Nephron progenitor cell (in vitro differentiated cells): ENCODE measurements at places on chromosomes 2 and 18.

- no peak for DNase-seq
These were observed 121.0 kb downstream of the SPOPL start for GRCh38 chr2:138622613-138623012.

DNA sequence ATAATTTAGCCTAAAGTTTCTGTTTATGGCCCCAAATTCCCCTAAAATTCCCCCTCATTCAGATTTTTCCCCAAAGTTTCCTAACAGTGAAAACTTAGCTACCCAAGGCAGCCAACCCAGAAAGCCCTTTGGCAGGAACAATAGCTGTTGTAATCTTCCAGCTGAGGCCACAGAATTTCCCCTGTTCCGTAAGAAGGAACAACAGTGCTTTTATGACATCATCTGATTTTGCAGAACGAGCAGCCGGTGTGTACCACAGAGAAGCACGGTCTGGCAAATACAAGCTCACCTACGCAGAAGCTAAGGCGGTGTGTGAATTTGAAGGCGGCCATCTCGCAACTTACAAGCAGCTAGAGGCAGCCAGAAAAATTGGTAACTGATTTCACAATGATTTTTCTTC lies 6.3 kb downstream of the TNFAIP6 start:
- DNase-seq: no peak

DNA sequence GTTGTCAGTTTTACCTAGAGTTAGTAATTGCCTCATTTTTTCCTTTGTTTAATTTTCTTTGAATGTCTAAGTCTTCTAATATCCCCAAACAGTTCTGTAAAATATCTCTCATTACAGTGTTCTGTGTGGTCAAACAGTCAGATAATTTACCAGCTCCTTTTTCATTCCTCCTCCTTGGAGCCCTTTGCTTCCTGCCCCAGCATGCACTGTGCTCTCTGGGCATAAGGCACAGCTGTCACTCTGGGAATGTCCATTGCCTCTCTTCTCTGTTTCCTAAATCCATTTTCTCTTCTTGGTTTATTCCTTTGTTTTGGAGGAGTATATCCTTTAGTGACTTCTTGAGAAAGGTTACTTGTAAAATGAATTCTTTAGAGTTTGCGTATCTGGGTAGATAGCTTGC lies 139.3 kb downstream of the PLCL1 start:
- no peak for DNase-seq

GRCh38 chr2:102184018-102184417 lies 2.8 kb upstream of the IL1RL2 start:
- no peak for DNase-seq

- DNase-seq: no peak
These were observed 6.4 kb downstream of the CELF4 start for GRCh38 chr18:37559194-37559593.
